ENCODE measurements at places on chromosomes 3 and 15. TPM values are rescaled to one million over a fixed set of nuclear protein-coding genes. Genes with fewer than 3 reads are reported as not detected.

- no peak overlapping the region for H3K4me3 ChIP-seq
- H3K4me1 ChIP-seq, result no peaks in the 10 kb centered on the region
- no peaks in the 10 kb centered on the region for H3K27me3 ChIP-seq
These were observed 38.7 kb downstream of the C3orf38 start for GRCh38 chr3:88188436-88188835.

TRAT1 gene
- 0.69 TPM for total RNA-seq

DNA sequence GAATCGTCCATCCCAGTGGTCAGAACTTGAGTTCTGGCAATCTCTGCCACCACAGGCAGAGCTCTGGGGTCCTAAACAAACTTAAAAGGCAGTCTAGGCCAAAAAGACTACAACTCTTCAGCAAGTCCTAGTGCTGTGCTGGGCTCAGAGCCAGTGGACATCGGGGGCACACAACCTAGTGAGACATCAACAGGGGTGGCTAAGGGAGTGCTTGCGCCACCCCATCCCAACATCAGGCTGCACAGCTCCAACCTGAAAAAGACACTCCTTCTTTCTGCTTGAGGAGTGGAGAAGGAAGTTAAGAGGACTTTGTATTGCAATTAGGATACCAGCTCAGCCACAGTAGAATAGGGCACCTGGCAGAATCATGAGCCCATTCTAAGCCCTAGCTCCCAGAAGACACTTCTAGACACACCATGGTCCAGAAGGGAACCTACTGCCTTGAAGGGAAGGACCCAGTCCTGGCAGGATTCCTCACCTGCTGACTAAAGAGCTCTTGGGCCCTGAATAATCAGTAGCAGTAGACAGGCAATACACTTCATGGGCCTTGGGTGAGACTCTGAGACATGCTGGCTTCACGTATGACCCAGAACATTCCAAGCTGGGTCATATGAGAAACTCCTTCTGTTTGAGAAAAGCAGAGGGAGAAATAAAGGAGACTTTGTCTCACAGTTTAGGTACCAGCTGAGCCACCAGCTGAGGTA lies 72.0 kb downstream of the TFDP2 start:
- no peak overlapping the region for H3K4me3 ChIP-seq
- DNase-seq, result no peak

DNA sequence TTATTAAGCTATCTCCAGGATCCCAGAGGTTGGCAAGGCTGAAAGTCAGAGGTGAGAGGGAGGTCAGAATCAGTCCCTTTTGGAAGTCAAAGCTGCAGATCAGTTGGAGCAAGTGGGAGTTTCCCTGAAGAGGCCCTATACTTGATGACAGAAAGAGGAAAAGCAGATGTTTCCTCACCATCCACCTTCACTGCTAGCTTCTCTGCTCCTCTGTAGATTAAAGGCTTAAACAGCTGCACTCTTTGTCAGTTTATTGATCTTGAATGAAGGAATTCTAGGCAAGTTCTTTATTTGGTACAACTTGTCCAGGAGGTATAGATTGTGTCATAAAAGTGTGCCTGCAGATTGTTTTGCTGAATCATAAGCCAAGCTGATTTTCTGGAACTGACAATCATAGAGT lies 408.2 kb upstream of the TGFBR2 start:
- no peak overlapping the region for H3K4me3 ChIP-seq
- H3K4me1 ChIP-seq, result no peaks in the 10 kb centered on the region
- DNase-seq, result no peak
- H3K36me3 ChIP-seq, result no peaks in the 10 kb centered on the region
- no peak overlapping the region for H3K27ac ChIP-seq

DNA sequence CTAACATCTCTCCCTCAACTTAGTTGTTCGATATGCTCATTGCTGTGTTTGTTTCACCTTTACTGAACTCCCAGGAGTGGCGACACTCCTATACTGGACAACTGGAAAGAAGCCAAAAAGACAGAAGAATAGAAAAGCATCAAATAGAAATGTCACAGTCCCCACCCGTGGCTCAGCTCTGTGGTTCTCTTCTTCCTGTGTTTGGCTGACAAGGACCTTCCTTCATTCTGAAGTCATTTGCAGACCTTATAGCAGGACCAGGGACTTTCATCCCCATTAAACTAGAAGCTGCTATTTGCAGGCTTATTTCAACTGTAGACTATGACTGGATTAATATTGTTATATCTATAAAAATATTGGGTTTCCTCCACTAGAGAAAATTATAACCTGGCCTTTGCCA lies 125.9 kb downstream of the NECTIN3 start:
- H3K36me3 ChIP-seq, result no peaks in the 10 kb centered on the region
- no peaks in the 10 kb centered on the region for H3K4me1 ChIP-seq
- no peak overlapping the region for H3K4me3 ChIP-seq
- no peaks in the 10 kb centered on the region for H3K27me3 ChIP-seq
- H3K27ac ChIP-seq, result no peak overlapping the region

DNA sequence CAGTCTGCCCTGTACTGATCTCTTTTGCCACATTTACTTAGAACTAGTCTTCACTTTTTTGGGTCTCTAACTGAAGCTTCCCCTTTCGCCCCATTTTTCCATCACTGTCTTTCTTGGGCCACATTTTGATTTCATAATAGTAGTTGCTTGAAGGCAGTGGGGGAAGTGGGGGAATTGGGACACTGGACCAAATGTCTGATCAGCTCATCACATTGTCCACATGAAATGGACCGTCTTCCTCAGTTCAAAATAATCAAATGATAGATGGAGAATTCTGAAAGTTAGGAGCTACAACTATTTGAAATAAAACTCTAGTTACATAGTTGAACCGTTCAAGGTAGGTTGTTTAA lies 747 bp downstream of the PDCD6IP start:
- H3K4me1 ChIP-seq, result no peaks in the 10 kb centered on the region
- no peak for DNase-seq
- no peaks in the 10 kb centered on the region for H3K36me3 ChIP-seq
- no peaks in the 10 kb centered on the region for H3K27me3 ChIP-seq
- peak overlapping the region; percentile 86 for H3K4me3 ChIP-seq
- peak overlapping the region; percentile 98 for H3K27ac ChIP-seq

SERPINI2 gene
- not detected for total RNA-seq

DNA sequence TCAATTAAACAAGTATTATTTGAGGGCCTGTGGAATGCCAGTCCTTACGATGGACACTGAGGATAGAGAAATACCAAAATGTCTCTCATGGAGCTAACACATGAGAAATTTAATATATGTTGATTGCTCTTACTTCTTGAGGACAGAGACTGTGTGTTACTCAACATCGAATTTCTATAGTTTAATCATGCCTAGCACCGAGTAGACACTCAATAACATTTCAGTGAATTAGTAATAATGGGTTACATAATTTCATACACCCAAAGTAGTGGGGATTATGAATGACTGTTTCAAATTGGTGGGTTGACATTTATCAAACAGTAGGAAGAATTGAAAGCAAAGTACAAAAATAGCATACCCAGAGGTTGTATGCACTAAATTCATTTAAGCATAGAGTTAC lies 11.2 kb downstream of the FMN1 start:
- no peak overlapping the region for H3K4me3 ChIP-seq
- H3K27ac ChIP-seq, result no peak overlapping the region
- H3K4me1 ChIP-seq, result no peaks in the 10 kb centered on the region
- no peaks in the 10 kb centered on the region for H3K36me3 ChIP-seq
- H3K27me3 ChIP-seq, result no peaks in the 10 kb centered on the region

DNA sequence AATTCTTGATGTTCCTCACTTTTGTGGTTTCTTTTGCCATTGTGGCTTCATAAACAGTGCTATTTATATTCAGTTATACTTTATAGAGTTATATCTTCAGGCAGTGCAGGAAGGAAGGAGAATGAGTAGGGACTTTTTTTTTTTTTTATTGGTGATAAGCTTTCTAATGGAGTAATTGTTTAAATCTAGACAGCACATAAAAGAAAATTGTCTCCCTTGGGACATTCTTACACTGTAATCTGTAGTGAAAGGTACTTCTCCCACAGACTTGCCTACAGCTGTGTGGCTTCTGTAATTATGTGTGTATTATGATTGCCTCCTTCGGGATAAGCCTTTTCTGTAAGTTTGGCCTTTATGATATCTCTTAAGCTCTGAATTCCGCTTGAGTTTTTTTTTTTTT lies 41.6 kb downstream of the WDR76 start:
- no peaks in the 10 kb centered on the region for H3K27me3 ChIP-seq
- no peaks in the 10 kb centered on the region for H3K4me1 ChIP-seq
- no peaks in the 10 kb centered on the region for H3K36me3 ChIP-seq

DNA sequence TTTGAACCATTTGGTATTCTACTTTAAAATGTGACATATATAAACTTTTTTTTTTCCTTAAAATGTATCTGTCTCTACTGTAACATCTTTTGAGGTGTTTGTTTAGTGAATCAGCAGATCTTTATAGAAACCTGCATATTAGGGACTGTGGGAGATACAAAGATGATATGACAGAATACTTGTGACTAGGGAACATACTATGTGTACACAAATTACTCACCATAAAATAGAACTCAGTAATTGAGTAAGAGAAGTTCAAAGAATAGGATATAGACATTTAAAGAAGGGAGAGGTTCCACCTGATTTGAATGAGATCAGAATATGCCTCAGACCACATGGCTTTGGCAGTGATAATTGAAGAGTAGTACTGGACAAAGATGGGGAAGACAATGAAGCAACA lies 47.9 kb downstream of the ATP2C1 start:
- no peaks in the 10 kb centered on the region for H3K27me3 ChIP-seq
- no peaks in the 10 kb centered on the region for H3K4me1 ChIP-seq
- no peak for DNase-seq
- no peaks in the 10 kb centered on the region for H3K36me3 ChIP-seq
- H3K27ac ChIP-seq, result no peak overlapping the region

GRCh38 chr15:38058596-38059075 lies 124.2 kb downstream of the TMCO5A start:
- H3K27me3 ChIP-seq, result no peaks in the 10 kb centered on the region
- no peak overlapping the region for H3K4me3 ChIP-seq
- peaks cover 4% of the 10 kb centered on the region for H3K4me1 ChIP-seq
- no peak overlapping the region for H3K27ac ChIP-seq
- no peak for DNase-seq
- no peaks in the 10 kb centered on the region for H3K36me3 ChIP-seq

DNA sequence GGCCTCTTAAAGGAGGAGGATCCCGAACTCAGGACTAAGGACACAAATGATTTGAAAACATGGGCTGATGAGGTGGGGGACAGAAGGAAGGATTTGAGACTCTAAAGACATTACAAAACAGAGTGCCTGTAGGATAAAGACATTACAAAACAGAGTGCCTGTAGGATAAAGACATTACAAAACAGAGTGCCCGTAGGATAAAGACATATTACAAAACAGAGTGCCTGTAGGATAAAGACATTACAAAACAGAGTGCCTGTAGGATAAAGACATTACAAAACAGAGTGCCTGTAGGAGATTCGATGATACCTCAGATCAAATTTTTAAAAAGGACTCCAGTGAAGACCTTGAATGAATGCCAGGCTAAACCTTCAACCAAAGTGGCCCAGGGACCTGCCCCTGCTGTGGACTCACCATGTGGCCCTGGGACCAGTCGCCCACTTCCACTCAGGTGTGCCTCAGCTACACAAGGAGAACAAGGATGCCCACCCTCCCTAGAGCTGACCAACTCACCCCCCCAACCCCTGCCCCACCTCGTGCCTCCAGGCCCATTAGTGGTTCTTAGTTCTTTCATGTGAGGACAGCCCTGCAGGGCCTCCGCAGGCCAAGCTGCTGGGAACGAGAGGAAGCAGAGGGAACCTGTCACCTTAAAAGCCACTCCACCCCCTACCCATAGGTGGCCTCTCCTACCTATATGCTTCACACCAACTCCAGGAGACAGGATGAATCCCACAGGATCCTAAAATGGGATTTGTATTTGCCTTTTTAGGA lies 59.8 kb downstream of the SH3BP5 start:
- H3K27me3 ChIP-seq, result no peaks in the 10 kb centered on the region
- H3K27ac ChIP-seq, result no peak overlapping the region

GRCh38 chr15:71397377-71397776 lies 282.1 kb downstream of the THSD4 start:
- H3K4me1 ChIP-seq, result no peaks in the 10 kb centered on the region
- H3K36me3 ChIP-seq, result no peaks in the 10 kb centered on the region
- no peak overlapping the region for H3K4me3 ChIP-seq

WDR73 gene
- 15.3 TPM for total RNA-seq

DNA sequence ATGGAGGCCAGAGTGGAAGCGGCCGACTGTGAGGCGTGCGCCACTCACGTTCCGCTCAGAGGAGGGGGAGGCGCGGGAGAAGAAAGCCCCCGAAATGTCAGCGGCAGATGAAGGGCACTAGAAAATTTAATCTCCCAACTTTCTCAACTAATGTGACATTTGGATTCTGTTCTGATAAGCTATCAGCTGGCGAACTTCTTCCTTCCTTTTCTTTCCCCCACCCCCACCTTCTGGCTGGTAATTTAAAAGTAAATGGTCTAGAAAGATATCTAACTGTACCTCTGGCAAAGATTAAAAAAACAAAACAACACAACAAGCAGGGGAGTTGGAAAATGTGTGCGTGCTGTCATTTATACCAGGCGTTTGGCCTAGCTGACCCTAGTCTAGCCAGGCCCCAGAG lies 26.4 kb upstream of the TMEM115 start:
- H3K4me3 ChIP-seq, result no peak overlapping the region
- H3K36me3 ChIP-seq, result no peaks in the 10 kb centered on the region
- H3K4me1 ChIP-seq, result peaks cover 2% of the 10 kb centered on the region
- H3K27me3 ChIP-seq, result no peaks in the 10 kb centered on the region
- no peak overlapping the region for H3K27ac ChIP-seq

GRCh38 chr3:174340624-174341587 lies 518.2 kb upstream of the NAALADL2 start:
- no peaks in the 10 kb centered on the region for H3K36me3 ChIP-seq
- no peak for DNase-seq
- no peak overlapping the region for H3K4me3 ChIP-seq
- no peaks in the 10 kb centered on the region for H3K27me3 ChIP-seq

PYGO1 gene
- total RNA-seq, result 2.3 TPM

CCDC54 gene
- total RNA-seq, result not detected

- no peaks in the 10 kb centered on the region for H3K4me1 ChIP-seq
- H3K27ac ChIP-seq, result no peak overlapping the region
- H3K4me3 ChIP-seq, result no peak overlapping the region
- no peak for DNase-seq
- H3K27me3 ChIP-seq, result no peaks in the 10 kb centered on the region
- no peaks in the 10 kb centered on the region for H3K36me3 ChIP-seq
These were observed 14.6 kb upstream of the LMOD3 start for GRCh38 chr3:69137005-69137404.

GRCh38 chr3:95612611-95613010 lies 1201.8 kb upstream of the EPHA6 start:
- H3K27me3 ChIP-seq, result no peaks in the 10 kb centered on the region
- H3K4me1 ChIP-seq, result no peaks in the 10 kb centered on the region
- H3K4me3 ChIP-seq, result no peak overlapping the region
- DNase-seq, result no peak

NMD3 gene
- total RNA-seq, result 45.5 TPM

CX3CR1 gene
- total RNA-seq, result 0.57 TPM

All from colonic mucosa (tissue), 4 donors.